Type B pancreatic cell (in vitro differentiated cells): ENCODE measurements at places on chromosomes 4 and X. TPM values are rescaled to one million over a fixed set of nuclear protein-coding genes. Genes with fewer than 3 reads are reported as not detected.

GRCh38 chrX:38278682-38279081 is 48.6 kb downstream of the RPGR start:
- DNase-seq: no peak

DNA sequence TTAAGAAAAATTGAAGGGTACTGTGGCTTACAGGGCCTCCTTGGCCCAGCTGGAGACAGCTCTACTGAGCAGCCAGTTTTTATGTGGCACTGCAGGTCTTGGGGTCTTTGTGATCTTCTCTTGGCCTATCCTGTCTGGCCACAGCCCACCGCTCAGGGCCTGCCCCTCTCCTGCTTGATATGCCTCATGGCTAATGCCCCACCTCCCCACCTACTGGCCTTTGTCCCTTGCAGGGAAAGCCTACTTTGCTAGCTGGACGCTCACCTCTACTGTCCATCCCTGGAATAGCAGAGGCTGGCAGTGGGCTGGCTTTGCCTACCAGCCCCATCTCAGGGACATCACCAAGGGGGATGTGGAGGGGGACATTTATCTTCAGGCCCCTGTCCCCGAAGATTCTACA is 134.1 kb downstream of the PJA1 start:
- no peak for DNase-seq

DNA sequence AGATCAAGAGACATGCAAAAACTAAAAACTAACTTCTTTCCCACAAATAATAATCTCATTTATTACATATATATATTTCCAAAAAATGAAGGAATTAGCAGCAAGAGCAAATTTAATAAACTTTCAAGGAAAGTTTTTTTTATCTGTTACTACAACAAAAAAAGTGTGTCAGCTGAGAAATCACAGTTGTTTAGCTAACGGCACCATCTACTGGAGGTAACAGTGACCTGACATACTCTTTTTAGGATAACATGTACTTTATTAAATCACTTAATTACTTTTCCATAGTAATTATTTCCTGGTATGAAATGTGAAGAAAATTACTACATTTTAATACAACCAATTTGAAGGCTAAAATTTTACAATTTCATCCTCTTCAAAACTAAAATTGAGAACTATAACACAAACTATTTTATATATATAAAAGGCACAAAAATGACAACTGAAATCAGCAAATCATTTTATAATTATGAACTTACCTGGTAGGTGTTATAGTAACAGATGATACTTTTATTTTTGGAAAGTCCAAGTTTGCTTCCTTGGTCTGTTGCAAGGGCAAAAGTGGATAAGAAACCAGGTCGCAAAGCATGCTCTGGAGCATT is 9.1 kb downstream of the LAMTOR3 start:
- no peak for DNase-seq

- DNase-seq: no peak
Observed at GRCh38 chrX:9327747-9328145, 137.1 kb upstream of the TBL1X start.

GRCh38 chr4:6153874-6154273 is 46.5 kb downstream of the JAKMIP1 start:
- DNase-seq: no peak

GRCh38 chr4:681736-682451 is 7.1 kb downstream of the SLC49A3 start:
- peak; percentile 72 for DNase-seq

- no peak for DNase-seq
Observed at GRCh38 chrX:6777238-6778002, 242.5 kb upstream of the VCX3A start.

DNA sequence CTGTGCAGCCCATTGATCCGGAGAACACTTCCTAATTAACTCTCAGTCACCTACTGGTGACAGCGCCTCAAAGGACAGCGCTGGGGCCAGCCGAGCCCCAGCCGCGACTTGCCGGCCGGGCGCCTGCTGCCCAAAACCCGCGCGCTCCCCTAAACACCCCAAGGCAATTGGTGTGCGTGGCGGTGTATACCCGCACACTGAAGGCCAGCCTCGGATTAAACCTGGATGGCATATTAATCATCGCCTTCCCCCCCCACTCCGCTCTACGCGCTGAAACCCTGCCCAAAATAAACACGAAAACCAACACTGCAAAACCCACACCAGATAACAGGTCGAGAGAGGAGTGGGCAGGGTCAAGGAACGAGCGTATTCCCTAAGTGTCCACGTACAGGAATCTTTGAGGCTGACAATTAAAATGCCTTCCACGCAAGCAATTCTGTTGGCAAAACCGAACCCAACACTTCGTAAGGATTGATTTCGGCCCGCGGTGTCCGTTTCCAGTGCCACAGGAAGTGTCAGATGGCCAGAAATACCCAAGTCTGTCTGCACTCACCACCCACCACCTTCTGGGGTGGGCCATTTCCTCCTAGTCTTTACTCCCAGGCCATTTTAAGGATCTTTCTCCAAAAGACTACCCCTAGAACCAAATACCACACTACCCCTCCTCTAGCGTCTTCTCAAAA is 2.7 kb downstream of the BCOR start:
- DNase-seq: no peak

The SLITRK4 gene
- 0.71 and 3.7 TPM in 2 replicates for total RNA-seq

The CXCL11 gene
- not detected in 2 replicates for total RNA-seq

The PAGE2B gene
- total RNA-seq: not detected in 2 replicates

The CSAG3 gene
- total RNA-seq: 0.40 TPM in 1 of 2 replicates, not detected in the other

The KLHL15 gene
- total RNA-seq: 12.0 and 17.6 TPM in 2 replicates
